Right atrium auricular region (tissue), 2 donors: ENCODE measurements at places on chromosomes 2 and 18. TPM values are rescaled to one million over a fixed set of nuclear protein-coding genes. Genes with fewer than 3 reads are reported as not detected.

- no peaks in the 10 kb centered on the region for H3K36me3 ChIP-seq
- no peaks in the 10 kb centered on the region for H3K4me1 ChIP-seq
- H3K27ac ChIP-seq: no peak overlapping the region
- H3K27me3 ChIP-seq: no peaks in the 10 kb centered on the region
Observed at GRCh38 chr18:24982831-24983230, 369.1 kb downstream of the ZNF521 start.

GRCh38 chr2:168050377-168050776, 197.0 kb downstream of the STK39 start:
- no peaks in the 10 kb centered on the region for H3K36me3 ChIP-seq
- DNase-seq: no peak
- H3K4me3 ChIP-seq: no peak overlapping the region
- H3K4me1 ChIP-seq: no peaks in the 10 kb centered on the region

DNA sequence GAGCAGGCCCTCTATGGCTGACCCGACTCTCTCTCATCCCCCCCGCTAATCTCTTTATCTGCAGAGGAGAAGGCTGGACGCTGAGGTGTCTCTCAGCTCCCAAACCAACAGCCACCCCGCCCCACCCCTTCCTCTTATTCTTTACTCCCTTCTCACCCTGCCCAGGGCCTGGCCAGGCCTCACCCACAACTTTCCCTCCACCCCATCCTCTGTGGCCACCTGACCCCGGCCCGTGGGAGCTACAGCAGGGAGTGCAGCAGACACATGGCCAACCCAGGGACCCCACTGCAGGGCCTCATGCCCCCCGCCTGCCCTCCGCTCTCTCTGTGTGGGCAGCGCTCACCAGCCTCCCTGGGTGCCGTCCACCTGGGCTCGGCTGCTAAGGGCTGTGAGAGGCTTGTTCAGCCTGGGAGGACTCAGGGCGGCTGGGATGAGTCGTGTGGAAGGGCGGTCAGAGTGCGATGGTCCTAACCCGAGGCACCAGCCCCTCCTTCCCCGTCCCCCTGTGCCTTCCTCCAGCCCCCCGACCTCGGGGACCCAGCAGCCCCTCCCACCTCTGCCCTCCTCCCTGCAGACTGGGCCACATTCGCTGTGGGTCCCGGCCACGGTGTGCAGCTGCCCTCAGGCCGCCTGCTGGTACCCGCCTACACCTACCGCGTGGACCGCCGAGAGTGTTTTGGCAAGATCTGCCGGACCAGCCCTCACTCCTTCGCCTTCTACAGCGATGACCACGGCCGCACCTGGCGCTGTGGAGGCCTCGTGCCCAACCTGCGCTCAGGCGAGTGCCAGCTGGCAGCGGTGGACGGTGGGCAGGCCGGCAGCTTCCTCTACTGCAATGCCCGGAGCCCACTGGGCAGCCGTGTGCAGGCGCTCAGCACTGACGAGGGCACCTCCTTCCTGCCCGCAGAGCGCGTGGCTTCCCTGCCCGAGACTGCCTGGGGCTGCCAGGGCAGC, 6.8 kb downstream of the NEU4 start:
- H3K36me3 ChIP-seq: no peaks in the 10 kb centered on the region
- no peaks in the 10 kb centered on the region for H3K27me3 ChIP-seq
- H3K27ac ChIP-seq: no peak overlapping the region
- no peak overlapping the region for H3K4me3 ChIP-seq
- DNase-seq: no peak
- H3K4me1 ChIP-seq: peaks cover 13% of the 10 kb centered on the region

GRCh38 chr2:227818675-227819397, 5.2 kb downstream of the CCL20 start:
- no peak overlapping the region for H3K4me3 ChIP-seq
- no peaks in the 10 kb centered on the region for H3K27me3 ChIP-seq
- H3K36me3 ChIP-seq: no peaks in the 10 kb centered on the region
- no peaks in the 10 kb centered on the region for H3K4me1 ChIP-seq
- H3K27ac ChIP-seq: peak overlapping the region; percentile 78

GRCh38 chr2:19785867-19786266, 115.9 kb downstream of the TTC32 start:
- no peak overlapping the region for H3K4me3 ChIP-seq
- no peaks in the 10 kb centered on the region for H3K36me3 ChIP-seq
- H3K27ac ChIP-seq: no peak overlapping the region
- no peaks in the 10 kb centered on the region for H3K4me1 ChIP-seq

Gene USP40
- total RNA-seq: 12.5 TPM

Gene XRCC5
- 89.9 TPM for total RNA-seq
